Amniotic epithelial cell (primary cell): ENCODE measurements at places on chromosomes 5 and 9.
A peak's percentile ranks its signal among the peaks of the same experiment; 100 is the strongest.

DNA sequence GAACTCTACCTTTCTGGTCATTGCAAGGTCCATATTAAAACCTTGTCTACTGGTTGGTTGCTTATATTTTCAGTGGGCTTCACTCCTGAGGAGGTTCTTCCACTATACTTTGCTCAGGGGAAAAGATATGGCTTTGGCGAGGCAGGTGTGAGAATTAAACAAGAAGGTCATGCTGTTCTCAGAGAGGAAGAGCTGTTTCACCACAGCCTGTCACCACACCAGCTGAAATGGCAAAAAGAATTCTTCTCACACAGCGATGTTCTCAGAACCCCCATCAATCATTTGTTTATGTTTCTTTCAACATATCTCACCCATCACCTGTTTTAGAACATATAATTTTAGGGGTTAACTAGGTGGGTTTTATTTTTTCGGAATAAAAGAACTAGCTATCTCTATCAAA lies 38.6 kb downstream of the CAPSL start:
- DNase-seq, result no peak

- DNase-seq, result peak; percentile 74
Measured at GRCh38 chr9:127589955-127590370, 22.1 kb upstream of the STXBP1 start.

GRCh38 chr9:130024597-130024994 lies 18.4 kb downstream of the FNBP1 start:
- DNase-seq, result no peak

GRCh38 chr9:131038256-131039128 lies 29.5 kb downstream of the LAMC3 start:
- DNase-seq, result no peak

DNA sequence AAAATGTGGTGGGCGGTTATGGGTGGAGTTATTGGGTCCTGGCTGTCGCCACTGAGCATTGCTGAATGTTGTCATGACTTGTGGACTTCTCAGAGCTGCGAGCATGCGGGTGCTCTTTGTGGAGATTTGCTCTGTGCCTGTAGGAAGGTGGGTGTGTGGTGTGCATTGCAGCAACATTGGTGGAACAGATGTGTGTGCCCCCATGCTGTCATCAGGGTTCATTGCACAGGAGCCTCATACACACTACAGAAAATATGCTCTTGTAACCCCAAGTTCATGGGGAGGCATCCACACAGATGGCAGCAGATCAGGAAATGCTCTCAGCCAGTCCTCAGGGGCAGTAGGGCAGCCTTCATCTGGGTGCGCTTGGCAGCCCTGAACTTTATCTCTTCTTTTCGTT lies 55.9 kb upstream of the PHF2 start:
- peak; percentile 20 for DNase-seq

DNA sequence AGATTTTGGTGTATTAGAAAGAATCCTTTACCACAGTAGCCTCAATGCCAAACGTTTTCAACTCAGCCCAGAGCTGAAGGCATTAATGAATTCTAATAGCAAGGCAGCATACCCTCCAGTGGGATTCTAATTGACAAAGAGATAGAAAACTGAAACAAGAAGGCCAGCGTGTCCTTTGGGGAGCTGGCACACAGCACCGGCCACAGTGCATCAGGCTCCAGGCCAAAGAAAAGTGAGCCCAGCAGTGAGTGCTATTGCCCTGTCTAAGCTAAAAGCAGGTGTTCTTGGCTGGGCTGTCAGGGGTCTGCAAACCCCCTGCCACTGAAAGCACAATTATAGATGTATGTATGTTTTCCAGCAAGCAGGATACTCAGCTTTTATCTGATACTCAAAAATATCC lies 40.4 kb downstream of the PPIC start:
- DNase-seq, result no peak
